ENCODE measurements at places on chromosomes 4 and X. TPM values are rescaled to one million over a fixed set of nuclear protein-coding genes. Genes with fewer than 3 reads are reported as not detected.

GRCh38 chrX:108558217-108558616 lies 118.6 kb downstream of the COL4A5 start:
- no peak overlapping the region for H3K4me3 ChIP-seq
- no peak for DNase-seq
- no peak overlapping the region for H3K27ac ChIP-seq
- H3K27me3 ChIP-seq: no peaks in the 10 kb centered on the region

DNA sequence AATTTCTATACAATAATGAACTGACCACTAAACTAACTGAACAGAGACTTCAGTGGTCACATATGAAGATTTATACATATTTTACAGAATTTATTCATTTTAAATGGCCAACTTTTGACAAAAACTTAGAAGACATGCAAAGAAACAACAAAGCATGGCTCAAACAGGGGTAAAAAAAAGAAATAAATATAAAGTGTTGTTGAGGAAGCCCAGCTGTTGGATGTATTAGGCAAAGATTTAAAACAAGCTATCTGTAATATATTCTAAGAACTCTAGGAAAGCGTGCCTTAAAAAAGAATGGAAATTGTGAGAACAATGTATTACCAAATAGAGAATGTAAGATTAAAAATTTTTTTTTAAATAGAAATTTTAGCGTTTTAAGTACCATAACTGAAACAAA lies 210.9 kb upstream of the HTR2C start:
- H3K4me1 ChIP-seq: no peaks in the 10 kb centered on the region
- H3K4me3 ChIP-seq: no peak overlapping the region
- H3K27me3 ChIP-seq: no peaks in the 10 kb centered on the region

DNA sequence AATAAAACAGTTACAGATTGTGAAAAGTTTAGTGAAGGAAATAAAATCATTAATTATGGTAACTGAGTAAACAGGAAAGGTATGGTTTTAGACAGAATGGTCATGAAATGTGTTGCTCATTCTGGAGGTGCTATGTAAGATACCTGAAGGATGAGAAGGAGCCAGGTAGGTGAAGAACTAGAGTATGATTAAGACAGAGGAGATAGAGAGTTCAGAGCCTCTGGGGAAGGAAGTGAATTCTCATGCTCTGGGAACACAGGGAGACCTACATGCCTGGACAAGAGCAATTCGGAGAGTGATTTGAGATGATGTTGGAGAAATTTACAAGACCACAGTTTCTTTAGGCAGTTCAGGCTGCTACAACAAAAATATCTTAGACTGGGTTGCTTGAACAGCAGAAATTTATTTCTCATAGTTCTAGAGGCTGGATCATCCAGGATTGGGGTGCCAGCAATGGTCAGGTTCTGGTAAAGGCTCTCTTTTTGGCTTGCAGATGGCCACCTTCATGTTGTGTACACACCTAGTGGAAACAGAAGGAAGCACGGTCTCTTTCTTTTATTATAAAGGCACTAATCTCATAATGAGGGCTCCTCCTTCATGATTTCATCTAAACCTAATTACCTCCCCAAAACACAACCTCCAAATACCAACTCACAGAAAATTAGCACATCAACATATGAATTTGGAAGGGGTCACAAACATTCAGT lies 1416.1 kb downstream of the PCDH7 start:
- H3K36me3 ChIP-seq: no peaks in the 10 kb centered on the region
- DNase-seq: no peak
- no peaks in the 10 kb centered on the region for H3K4me1 ChIP-seq
- H3K27ac ChIP-seq: no peak overlapping the region
- no peaks in the 10 kb centered on the region for H3K27me3 ChIP-seq

DNA sequence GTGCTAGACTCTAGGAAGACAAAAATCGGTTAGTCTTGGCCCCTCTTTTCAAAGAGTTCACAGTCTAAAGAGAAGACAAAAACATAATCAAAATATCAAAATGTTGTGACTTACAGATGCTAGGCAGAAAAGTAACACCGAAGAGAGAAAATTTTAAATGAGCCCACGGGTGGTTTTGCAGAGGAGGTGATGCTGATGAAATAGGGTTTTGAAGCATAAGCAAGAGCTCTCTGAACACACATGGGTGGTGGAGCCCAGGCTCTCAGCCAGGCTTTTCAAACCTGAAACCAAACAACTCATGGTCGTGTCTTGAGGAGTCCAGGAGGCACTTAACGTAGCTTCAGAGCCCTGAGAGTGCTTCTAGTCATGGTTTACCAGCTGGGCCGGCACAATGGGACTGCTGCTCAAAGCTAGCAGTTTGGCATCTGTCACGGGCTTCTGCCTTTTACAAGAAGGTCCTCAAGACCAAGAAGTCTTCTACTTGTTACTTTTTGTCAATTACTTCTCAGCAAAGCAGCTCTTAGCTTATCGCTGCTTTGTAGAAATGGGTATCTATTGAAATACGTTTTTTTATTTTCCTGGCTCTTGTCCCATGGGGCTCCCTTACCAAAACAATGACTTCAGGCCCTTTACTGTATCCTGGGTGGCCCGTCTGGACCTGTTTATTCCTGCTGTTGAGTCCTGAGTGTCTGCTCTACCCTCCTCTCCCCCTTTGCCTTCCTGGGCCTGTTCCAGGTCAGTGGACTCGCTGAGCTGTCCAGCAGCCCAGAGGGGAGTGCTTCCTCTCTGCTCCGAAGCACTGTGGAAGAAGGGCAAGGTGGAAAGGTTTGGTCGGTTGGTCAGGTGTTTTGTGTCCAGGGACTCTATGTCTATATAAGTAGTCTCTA lies 69.5 kb downstream of the TNIP2 start:
- DNase-seq: no peak
- peaks cover 95% of the 10 kb centered on the region for H3K36me3 ChIP-seq
- H3K4me1 ChIP-seq: no peaks in the 10 kb centered on the region
- no peaks in the 10 kb centered on the region for H3K27me3 ChIP-seq

GRCh38 chr4:23388255-23388654 lies 501.6 kb downstream of the PPARGC1A start:
- DNase-seq: no peak
- no peaks in the 10 kb centered on the region for H3K4me1 ChIP-seq
- no peak overlapping the region for H3K27ac ChIP-seq
- H3K36me3 ChIP-seq: no peaks in the 10 kb centered on the region
- no peak overlapping the region for H3K4me3 ChIP-seq
- no peaks in the 10 kb centered on the region for H3K27me3 ChIP-seq

TMEM144 gene
- total RNA-seq: 7.9 TPM

DNA sequence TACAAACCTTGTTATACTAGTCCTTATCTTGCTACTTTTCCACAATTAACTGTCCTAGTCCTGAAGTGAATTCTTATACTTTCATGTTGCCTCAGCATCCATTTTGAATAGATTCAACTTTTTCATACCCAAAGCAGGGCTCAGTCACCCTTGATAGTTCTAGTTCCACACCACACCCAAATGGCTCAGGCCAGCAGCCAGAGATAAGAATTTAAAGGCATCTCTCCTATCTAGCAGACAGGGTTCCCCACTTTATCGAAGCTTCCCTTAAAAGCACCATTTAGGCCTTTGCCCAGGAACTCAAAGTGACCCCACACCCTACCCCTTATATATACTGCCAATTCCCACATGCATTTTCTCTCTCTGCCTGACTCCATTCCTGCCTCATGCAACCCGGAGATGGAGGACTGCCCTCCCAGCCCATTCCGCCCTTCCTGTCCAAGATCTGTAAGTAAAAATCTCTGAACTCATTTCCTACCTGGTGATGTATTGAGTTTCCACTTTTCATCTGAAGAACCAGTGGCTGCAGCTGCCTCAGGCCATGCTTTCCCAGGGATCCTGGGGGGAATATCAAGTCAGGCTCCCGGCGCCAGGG lies 63.7 kb upstream of the TXK start:
- no peaks in the 10 kb centered on the region for H3K27me3 ChIP-seq
- no peak for DNase-seq
- no peaks in the 10 kb centered on the region for H3K36me3 ChIP-seq
- H3K4me1 ChIP-seq: peaks cover 3% of the 10 kb centered on the region
- H3K27ac ChIP-seq: no peak overlapping the region

GRCh38 chr4:23956601-23957364 lies 66.9 kb upstream of the PPARGC1A start:
- no peaks in the 10 kb centered on the region for H3K27me3 ChIP-seq
- no peaks in the 10 kb centered on the region for H3K36me3 ChIP-seq

DNA sequence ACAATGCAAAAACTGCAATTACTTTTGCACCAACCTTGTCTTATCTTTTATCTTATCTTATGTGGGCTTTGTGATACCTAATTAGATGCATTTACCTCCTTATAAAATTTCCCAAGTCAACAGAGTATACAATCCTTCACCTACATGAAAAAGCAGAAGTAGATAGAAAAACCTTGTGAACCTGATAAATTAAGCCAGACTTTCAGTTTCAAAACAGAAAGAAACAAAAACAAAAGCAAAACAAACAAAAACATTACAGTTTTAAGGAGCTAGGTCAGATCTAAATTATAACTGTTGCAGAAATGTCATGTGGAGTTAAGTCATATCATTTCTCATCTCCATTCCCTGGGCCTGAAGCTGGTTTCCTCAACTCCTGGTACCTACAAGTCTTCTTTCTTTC lies 24.9 kb upstream of the CXXC4 start:
- H3K4me3 ChIP-seq: no peak overlapping the region
- no peaks in the 10 kb centered on the region for H3K4me1 ChIP-seq
- H3K27ac ChIP-seq: no peak overlapping the region
- H3K27me3 ChIP-seq: no peaks in the 10 kb centered on the region
- H3K36me3 ChIP-seq: no peaks in the 10 kb centered on the region

- peaks cover 17% of the 10 kb centered on the region for H3K4me1 ChIP-seq
- DNase-seq: no peak
- H3K27ac ChIP-seq: no peak overlapping the region
- H3K27me3 ChIP-seq: peaks cover 14% of the 10 kb centered on the region
- no peaks in the 10 kb centered on the region for H3K36me3 ChIP-seq
- no peak overlapping the region for H3K4me3 ChIP-seq
These were observed 4.4 kb downstream of the UNC5C start for GRCh38 chr4:95544113-95545103.

- H3K4me1 ChIP-seq: no peaks in the 10 kb centered on the region
- DNase-seq: no peak
- H3K4me3 ChIP-seq: no peak overlapping the region
- H3K36me3 ChIP-seq: no peaks in the 10 kb centered on the region
These were observed 260.3 kb upstream of the TENM3 start for GRCh38 chr4:181982856-181983255.

- no peaks in the 10 kb centered on the region for H3K4me1 ChIP-seq
- H3K36me3 ChIP-seq: no peaks in the 10 kb centered on the region
- no peak overlapping the region for H3K27ac ChIP-seq
- H3K27me3 ChIP-seq: peaks cover 17% of the 10 kb centered on the region
These were observed 3.4 kb downstream of the GLUD2 start for GRCh38 chrX:121050781-121051180.

DNA sequence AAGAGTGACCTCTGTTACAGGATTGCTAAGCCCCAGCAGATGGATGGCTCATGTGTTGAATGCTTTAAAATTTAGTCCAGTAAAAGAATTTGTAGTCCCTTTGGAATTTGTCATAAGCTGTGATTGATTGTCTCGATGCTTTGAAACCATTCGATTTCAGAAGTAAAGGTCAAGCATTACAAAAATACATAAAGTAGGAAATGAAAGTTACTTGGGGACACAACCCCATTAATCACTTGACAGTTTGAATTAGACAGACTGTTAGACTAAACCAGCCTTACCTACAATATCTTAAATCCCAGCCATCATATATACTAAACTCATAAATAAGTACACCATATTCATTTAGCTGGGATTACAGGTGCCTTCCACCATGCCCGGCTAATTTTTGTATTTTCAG lies 6.6 kb downstream of the REST start:
- no peaks in the 10 kb centered on the region for H3K27me3 ChIP-seq
- H3K4me3 ChIP-seq: no peak overlapping the region
- H3K36me3 ChIP-seq: peaks cover 51% of the 10 kb centered on the region
- H3K27ac ChIP-seq: no peak overlapping the region

SASH3 gene
- 204 TPM for total RNA-seq

RIPPLY1 gene
- total RNA-seq: not detected

BST1 gene
- total RNA-seq: 12.3 TPM

DNA sequence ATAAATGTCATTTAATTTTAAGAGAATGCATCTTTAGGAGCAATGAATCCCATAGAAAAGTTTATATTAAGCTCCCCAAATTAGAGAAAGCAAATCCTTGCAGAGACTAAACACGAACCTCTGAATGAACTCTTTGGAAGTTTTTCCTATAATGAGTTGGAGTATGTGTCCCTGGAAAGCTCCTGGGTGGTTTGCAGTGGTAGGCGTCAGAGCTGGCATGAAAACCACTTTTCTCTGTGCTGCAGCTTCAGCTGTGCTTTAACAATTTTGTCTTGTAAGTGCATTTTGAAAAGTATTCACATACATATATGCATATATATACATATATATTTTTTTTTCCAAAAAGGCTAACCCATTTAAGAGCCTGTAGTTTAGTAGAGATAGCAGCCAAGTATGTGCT lies 148.7 kb upstream of the TBC1D9 start:
- no peaks in the 10 kb centered on the region for H3K27me3 ChIP-seq
- H3K4me1 ChIP-seq: no peaks in the 10 kb centered on the region
- H3K27ac ChIP-seq: no peak overlapping the region
- H3K4me3 ChIP-seq: no peak overlapping the region
